ENCODE measurements at places on chromosomes 2 and 18. TPM values are rescaled to one million over a fixed set of nuclear protein-coding genes. Genes with fewer than 3 reads are reported as not detected.

- no peak overlapping the region for H3K27ac ChIP-seq
- H3K27me3 ChIP-seq, result no peaks in the 10 kb centered on the region
- DNase-seq, result no peak
- H3K36me3 ChIP-seq, result no peaks in the 10 kb centered on the region
- H3K4me1 ChIP-seq, result no peaks in the 10 kb centered on the region
These were observed 182.5 kb upstream of the RAB6C start for GRCh38 chr2:129796801-129797488.

Gene VSNL1
- total RNA-seq, result 1.1 TPM

Gene IL36RN
- not detected for total RNA-seq

DNA sequence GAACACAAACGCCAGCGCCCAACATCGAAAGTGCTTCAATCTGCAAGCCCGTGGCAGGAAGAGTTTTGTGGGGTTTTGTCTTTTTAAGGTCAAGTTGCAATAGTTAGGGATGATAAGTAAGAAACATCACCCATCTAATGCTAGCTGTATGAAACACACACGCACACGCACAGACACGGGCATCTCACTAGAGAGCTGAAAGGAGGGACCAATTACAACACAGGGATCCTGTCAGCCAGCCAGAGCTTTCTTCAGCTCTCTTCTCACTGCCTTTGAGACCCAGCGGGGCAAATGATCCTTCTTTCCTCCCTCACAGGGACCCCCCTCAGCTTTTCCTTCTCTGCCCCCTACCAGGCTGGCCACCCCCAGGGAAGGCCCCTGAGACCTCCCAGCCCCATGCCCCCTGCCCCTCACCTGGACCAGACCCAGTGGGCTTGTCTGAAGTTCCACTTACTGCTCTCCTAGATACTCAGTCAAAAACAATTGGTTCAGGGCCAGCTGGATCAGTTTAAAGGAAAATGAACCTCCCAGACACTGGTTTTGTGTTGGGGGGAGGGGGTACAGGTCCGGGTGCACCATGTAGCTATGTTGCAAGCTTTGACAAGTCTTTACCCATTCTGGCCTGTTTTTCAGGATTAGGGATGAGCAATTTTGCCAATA is 17.9 kb downstream of the CYP26B1 start:
- no peaks in the 10 kb centered on the region for H3K36me3 ChIP-seq
- no peak overlapping the region for H3K4me3 ChIP-seq
- H3K27me3 ChIP-seq, result no peaks in the 10 kb centered on the region
- no peak overlapping the region for H3K27ac ChIP-seq

All from sigmoid colon (tissue), 7 donors.